ENCODE measurements at places on chromosomes 3 and 15.

- peak; percentile 38 for DNase-seq
Observed at GRCh38 chr15:73822998-73823397, 50.4 kb upstream of the TBC1D21 start.

GRCh38 chr15:83067638-83067962 is 548 bp upstream of the BTBD1 start:
- DNase-seq: no peak

- no peak for DNase-seq
Observed at GRCh38 chr15:88655103-88655553, 16.3 kb downstream of the ISG20 start.

GRCh38 chr3:197533396-197533795 is 22.4 kb downstream of the BDH1 start:
- no peak for DNase-seq

GRCh38 chr3:43132870-43133636 is 27.2 kb upstream of the POMGNT2 start:
- no peak for DNase-seq

DNA sequence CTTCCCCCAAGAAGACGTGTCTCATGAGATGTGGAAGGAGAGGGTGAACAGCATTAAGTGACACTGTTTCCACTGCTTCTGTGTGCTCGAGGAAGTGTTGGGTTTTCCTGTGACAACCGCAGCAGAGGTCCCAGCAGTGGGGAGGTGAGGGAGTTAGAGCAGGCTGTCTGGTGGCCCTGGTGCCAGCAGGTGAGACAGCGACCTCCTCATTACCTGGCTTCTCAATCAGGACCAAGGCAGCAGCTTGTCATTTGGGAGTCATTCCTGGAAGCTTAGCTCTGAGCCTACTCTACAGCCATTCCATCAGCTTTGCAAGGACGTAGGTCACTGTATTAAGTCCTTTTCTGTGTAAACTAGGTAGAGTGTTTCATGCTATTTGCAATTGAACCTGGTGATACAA is 63.3 kb upstream of the RGMA start:
- no peak for DNase-seq

GRCh38 chr3:10392244-10392643 is 71.3 kb upstream of the SEC13 start:
- no peak for DNase-seq

Data from RWPE1 (cell line).